ENCODE measurements at places on chromosomes 2 and 18. TPM values are rescaled to one million over a fixed set of nuclear protein-coding genes. Genes with fewer than 3 reads are reported as not detected.

DNA sequence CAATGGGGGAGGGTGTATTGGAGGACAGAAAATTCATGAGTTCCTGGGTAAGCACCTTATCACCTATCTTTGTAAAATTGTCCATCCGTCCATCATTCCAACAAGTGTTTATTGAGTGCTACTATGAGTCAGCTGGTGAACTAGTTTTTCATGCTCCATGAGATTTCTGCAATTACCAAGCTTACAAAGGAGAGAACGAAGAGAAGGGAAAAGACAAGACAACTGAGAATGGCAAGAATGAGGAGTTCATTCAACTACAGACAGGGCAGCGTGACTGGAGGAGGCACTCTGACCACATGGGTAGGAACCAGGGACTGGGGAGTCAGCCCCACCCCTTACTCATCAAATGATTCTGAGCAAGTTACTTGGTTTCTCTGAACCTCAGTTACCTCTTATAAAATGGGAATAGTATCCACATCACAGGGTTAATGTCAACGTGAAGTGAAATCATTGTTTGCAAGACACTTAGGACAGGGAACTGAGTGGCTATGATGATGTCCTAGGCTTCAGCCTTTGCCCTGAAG, 18.6 kb upstream of the TXNDC2 start:
- no peak overlapping the region for H3K4me3 ChIP-seq
- DNase-seq: no peak
- peaks cover 30% of the 10 kb centered on the region for H3K4me1 ChIP-seq
- H3K27me3 ChIP-seq: peaks cover 8% of the 10 kb centered on the region
- H3K27ac ChIP-seq: no peak overlapping the region

GRCh38 chr2:107197594-107198294, 311.8 kb upstream of the ST6GAL2 start:
- no peak for DNase-seq
- H3K27me3 ChIP-seq: no peaks in the 10 kb centered on the region
- no peaks in the 10 kb centered on the region for H3K4me1 ChIP-seq
- H3K4me3 ChIP-seq: no peak overlapping the region

GRCh38 chr2:106124905-106125549, 69.1 kb downstream of the UXS1 start:
- no peaks in the 10 kb centered on the region for H3K27me3 ChIP-seq
- H3K27ac ChIP-seq: no peak overlapping the region
- no peak overlapping the region for H3K4me3 ChIP-seq
- DNase-seq: no peak
- peaks cover 48% of the 10 kb centered on the region for H3K36me3 ChIP-seq

The COX7A2L gene
- total RNA-seq: 99.5 TPM

DNA sequence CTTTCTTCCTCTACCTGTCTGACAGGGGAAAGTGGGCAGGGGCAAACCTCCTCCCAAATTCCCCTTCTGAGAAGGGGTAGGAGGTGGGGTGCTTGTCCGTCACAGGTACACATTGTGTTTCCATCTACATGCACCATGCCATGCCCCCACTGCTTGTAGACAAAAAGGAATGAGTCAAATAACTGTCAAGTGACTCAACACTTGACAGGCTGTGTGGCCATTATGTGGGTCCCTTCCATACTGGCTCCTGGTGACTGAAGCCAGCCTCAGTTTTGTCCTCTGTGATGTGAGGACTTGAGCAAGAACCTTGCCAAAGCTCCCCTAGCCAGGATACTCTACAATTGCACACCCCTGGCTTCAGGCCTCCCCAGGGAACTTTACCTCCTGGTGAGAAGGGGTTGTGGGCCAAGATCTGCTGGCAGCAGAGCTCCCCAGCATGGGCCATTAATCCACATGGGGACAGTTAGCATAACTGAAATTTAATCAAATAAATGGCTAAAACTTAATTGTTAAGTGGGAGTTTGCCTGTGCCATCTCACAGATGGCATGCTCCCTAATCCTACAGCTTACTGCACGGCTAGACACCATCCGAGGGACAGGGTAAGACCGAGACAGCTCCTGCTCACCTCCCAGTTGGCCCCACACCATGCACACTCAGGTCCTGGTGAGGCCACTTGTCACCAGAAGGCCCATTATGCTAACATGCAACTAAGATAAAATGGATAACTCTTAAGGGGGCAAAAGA, 140.2 kb downstream of the BCL11A start:
- H3K4me1 ChIP-seq: peaks cover 69% of the 10 kb centered on the region
- H3K27ac ChIP-seq: no peak overlapping the region
- no peak for DNase-seq
- peaks cover 15% of the 10 kb centered on the region for H3K27me3 ChIP-seq
- no peak overlapping the region for H3K4me3 ChIP-seq
- H3K36me3 ChIP-seq: peaks cover 12% of the 10 kb centered on the region

DNA sequence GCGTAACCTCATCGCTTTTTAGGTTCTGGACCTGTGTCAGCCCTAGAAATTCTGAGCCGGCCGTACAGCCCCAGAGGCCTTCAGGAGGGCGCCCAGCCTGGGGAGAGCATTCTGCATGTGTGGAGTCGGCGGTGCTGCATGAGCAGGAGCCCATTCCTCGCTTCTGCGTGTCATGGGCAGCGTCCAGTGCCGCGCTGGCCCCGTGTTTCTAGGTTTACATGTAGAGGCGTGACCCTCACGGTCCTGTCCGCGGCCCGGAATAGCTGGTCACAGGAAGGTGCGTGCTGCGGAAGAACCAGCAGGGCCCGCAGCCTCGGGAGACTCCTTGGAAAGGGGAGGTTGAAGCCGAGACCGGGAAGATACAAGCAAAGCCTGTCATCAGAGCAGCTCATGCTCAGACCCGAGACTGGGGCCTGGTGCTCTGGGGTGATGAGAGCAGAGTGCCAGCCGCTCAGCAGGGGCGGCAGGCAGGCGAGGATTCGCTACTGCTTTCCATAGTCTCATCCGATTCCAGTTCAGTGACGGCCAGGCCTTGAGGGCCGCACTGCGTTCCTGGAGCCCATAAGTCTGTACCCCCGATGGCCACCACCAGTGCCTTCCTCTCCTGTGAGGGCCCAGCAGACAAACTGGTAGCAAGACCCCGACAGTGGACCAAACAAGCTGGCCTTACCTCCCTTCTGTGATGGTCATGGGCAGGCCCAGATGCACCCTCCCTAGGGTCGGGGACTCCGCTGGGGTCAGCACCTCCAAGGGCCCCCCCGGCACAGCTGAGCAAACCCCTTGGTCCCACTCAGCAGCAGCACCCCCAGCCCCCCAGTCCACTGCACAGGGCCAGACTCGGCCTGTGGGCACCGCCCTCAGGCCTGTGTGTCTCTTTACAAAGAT, 15.6 kb upstream of the NFATC1 start:
- peaks cover 4% of the 10 kb centered on the region for H3K36me3 ChIP-seq
- no peak overlapping the region for H3K27ac ChIP-seq
- 0 out of 2 replicates have a peak, but pooled peaks cover 4% of the 10 kb centered on the region for H3K27me3 ChIP-seq

- H3K27ac ChIP-seq: no peak overlapping the region
- H3K36me3 ChIP-seq: no peaks in the 10 kb centered on the region
- H3K4me3 ChIP-seq: no peak overlapping the region
These were observed 422.6 kb upstream of the REG3G start for GRCh38 chr2:78602862-78603261.

- H3K4me1 ChIP-seq: peaks cover 66% of the 10 kb centered on the region
- H3K27me3 ChIP-seq: no peaks in the 10 kb centered on the region
- no peaks in the 10 kb centered on the region for H3K36me3 ChIP-seq
- no peak for DNase-seq
These were observed 61.3 kb downstream of the SPRED2 start for GRCh38 chr2:65371074-65371434.

The MALT1 gene
- total RNA-seq: 13.2 TPM

DNA sequence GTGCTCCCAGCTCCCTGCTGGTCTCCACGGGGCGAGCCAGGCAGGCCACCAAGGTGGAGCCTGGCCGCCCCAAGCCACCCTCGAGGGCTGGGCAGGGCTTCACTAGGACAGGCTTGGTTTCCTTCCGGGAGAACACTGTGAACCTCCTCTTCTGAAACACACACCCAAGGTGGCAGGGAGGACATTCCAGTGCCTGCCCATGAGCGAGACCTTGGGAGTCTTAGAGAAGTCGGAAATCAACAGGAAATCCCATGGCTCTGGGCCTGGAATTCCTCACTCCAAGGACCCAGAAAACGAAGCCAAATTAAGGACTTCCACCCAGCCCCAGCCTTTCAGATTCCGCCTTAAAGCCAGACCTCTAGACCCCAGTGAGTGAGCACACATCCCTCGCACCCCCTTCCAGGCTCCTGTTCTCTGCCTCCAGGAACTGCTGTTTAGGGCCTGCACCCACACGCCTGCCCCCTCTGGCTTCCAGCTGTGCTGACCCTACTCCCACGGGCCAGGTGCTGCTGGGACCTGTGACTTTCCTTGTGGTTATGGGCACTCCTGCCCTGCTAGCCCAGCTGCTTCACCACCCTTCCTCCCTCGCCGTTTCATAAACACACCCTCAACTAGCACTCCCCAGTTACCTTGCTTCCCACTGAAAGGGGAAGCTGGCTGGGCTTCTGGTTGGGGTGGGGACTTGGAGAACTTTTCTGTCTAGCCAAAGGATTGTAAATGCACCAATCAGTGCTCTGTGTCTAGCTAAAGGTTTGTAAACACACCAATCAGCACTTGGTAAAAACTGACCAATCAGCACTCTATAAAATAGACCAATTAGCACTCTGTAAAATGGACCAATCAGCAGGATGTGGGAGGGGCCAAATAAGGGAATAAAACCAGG, 13.7 kb downstream of the GPR17 start:
- peaks cover 16% of the 10 kb centered on the region for H3K27me3 ChIP-seq
- no peak overlapping the region for H3K4me3 ChIP-seq
- DNase-seq: no peak
- H3K36me3 ChIP-seq: no peaks in the 10 kb centered on the region
- H3K4me1 ChIP-seq: peaks cover 3% of the 10 kb centered on the region
- H3K27ac ChIP-seq: no peak overlapping the region

DNA sequence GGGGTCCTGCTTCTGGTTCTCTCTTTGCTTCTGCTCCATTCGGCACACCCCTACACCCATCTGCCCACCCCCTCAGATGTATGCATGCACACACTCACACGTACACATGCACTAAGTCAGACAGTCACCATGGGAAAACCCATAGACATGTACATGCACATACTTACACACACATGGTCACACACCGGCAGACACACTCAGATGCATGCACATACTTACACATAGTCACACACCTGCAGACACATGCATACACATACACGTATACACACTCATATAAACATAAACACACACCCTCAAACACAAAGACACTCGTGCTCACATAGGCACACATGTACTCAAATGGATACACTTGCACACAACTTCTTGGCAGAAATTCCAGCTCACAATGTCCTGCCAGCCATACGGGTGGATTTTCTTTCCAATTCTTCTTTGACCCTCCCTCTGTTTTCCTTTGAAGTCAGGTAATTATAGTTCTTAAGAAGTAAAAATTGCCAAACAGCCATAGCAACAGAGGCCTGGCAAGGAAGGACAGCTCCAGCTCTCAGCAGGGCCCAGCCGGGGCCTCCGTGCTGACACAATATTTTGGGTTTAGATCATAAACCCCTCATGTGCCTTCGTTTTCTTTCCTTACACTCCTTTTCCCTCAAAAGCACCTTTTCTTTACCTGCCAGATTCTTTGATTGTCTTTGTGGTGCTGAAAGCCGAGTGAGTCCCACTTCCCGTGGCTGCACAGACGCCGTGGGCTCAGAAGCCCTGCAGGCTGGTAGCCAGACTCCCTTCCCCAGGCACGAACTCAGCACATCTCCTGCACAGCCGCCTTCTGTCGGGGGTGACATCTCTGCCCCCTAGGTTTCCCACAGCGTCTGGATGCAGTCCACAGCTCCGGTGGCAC, 195.7 kb downstream of the ARL4C start:
- DNase-seq: no peak
- no peak overlapping the region for H3K4me3 ChIP-seq
- no peaks in the 10 kb centered on the region for H3K27me3 ChIP-seq
- H3K4me1 ChIP-seq: peaks cover 19% of the 10 kb centered on the region
- no peak overlapping the region for H3K27ac ChIP-seq

GRCh38 chr2:161946489-161947107, 127.4 kb downstream of the DPP4 start:
- no peaks in the 10 kb centered on the region for H3K27me3 ChIP-seq
- H3K4me3 ChIP-seq: no peak overlapping the region
- H3K27ac ChIP-seq: no peak overlapping the region

The REG1B gene
- 2.3 TPM for total RNA-seq

The CD226 gene
- total RNA-seq: 0.23 TPM

The CIB4 gene
- total RNA-seq: not detected

GRCh38 chr2:238696331-238696730, 151.6 kb upstream of the TWIST2 start:
- H3K4me3 ChIP-seq: no peak overlapping the region
- no peaks in the 10 kb centered on the region for H3K27me3 ChIP-seq
- H3K4me1 ChIP-seq: no peaks in the 10 kb centered on the region
- H3K36me3 ChIP-seq: no peaks in the 10 kb centered on the region
- no peak for DNase-seq
- no peak overlapping the region for H3K27ac ChIP-seq

The NT5C1B gene
- total RNA-seq: not detected

- peaks cover 3% of the 10 kb centered on the region for H3K27me3 ChIP-seq
- peaks cover 87% of the 10 kb centered on the region for H3K4me1 ChIP-seq
- H3K36me3 ChIP-seq: peaks cover 25% of the 10 kb centered on the region
- DNase-seq: no peak
- H3K27ac ChIP-seq: peak overlapping the region; percentile 93
These were observed 124.3 kb upstream of the PELI1 start for GRCh38 chr2:64268330-64269048.

The MARCO gene
- total RNA-seq: 0.11 TPM

- H3K4me1 ChIP-seq: peaks cover 4% of the 10 kb centered on the region
- H3K27ac ChIP-seq: no peak overlapping the region
- DNase-seq: no peak
- no peak overlapping the region for H3K4me3 ChIP-seq
- no peaks in the 10 kb centered on the region for H3K27me3 ChIP-seq
- no peaks in the 10 kb centered on the region for H3K36me3 ChIP-seq
These were observed 90.9 kb downstream of the SP3 start for GRCh38 chr2:173874003-173874893.

DNA sequence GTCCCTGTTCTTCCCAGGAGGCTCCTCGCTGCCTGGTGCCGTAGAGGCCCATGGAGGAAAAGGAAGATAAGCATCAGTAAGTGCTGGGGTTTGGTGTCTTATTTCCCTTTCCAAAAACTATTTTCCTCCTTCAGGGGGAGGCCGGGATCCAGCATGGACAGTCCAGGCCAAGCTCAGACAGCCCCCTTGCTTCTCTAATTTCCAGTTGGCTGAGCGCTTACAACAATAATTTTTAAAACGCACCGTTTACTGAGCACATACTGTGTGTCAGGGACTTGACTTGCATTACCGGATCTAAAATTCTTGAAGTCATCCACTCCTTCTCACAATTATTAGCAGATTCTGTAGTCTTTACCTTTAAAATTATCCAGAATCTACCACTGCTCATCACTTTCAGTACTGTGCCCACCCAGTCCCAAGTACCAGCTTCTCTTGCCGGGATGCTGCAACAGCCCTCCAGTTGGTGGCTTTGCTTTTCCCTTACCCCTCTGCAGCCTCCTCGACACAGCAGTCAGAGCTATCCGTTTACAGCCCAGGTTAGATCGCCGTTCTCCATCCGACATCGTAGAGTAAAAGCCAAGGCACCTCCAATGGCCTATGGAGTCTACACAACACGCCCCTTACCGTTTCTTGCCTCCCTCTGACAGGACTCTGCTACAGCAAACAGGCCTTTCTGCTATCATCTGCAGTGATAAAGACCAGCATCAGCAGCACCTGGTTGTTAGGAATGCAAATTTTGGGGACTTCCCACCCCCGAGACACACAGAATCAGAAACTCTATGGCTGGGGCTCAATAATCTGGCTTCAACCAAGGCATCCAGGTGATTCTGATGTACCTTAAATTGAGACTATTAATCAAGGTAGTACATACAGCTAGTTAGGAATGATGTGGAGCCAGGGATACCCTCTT, 75.2 kb upstream of the TSPYL6 start:
- no peak for DNase-seq
- peaks cover 3% of the 10 kb centered on the region for H3K36me3 ChIP-seq
- peak overlapping the region; percentile 69 for H3K4me3 ChIP-seq
- peaks cover 10% of the 10 kb centered on the region for H3K4me1 ChIP-seq

Data from WTC11 (cell line).